ENCODE measurements at places on chromosomes 3 and 15.

DNA sequence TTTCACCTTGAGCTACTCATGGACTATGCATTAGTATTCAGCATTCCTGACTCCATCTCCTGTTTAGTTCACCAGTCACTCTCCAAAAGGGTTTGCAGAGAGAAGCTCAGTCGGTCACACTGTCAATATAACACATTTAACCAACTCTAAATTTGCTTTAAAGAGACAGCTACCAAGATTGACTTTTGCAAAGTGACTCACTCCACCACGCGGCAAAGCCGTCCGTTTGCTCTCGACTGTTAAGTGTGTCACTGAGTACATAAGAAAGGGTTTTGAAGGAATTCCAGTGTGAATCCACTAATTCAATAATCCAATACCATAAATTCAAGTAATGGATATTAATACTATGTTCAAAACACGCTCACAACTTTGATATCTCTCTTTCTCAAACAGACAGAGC is 1006.7 kb upstream of the NR2F2 start:
- no peak for DNase-seq

DNA sequence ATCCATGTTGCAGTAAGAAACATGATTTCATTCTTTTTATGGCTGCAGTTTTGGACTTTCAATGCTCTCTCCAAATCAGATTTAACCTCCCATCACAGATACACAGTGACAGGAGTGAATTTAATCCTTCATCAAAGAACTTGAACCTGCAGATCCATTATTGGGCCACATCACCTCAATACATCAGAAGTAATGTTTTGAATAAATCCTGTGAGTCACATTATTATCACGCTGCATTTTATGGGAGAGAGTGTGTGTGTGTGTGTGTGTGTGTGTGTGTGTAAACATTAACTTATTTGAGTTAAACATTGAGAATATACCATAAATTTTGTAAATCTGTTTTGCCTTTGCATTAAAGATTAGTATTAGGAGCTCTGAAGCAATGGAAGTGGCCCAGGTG is 316.7 kb downstream of the FOXP1 start:
- DNase-seq = no peak

GRCh38 chr3:64216274-64217147 is 8.8 kb downstream of the PRICKLE2 start:
- no peak for DNase-seq

DNA sequence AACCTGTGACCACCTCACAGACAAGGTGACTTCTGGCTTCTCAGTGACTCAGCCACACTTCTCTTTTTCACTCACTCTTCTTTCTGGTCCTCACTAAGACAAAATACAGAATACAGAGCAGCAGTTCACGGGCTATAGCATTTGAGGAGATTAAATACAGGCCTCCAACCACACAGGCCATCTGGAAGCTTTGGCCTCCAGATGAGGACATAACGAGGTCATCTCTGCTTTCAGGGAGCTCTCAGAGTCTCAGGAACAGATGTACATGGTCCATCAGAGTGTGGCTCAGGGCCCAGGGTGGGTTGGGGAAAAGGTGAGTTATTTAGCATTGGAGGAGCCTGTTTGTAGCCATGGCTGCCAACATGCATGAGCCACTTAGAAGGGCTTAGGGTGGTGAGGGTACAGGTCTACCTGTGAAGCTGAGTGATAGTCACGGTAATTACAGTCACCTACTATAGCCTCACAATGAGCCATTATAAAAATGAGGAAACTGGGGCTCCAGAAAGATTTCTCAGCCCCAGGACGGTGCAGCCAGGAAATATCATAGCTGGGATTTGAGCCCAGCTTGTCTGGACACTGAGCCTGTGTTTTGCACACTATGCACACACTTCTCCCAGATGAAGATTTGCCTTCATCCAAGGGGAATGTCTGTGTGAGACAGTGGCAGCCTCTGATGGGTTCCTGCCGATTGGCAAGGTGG is 159.8 kb upstream of the CTDSPL start:
- no peak for DNase-seq

- DNase-seq = no peak
Measured at GRCh38 chr3:12229146-12229851, 59.6 kb upstream of the PPARG start.

DNA sequence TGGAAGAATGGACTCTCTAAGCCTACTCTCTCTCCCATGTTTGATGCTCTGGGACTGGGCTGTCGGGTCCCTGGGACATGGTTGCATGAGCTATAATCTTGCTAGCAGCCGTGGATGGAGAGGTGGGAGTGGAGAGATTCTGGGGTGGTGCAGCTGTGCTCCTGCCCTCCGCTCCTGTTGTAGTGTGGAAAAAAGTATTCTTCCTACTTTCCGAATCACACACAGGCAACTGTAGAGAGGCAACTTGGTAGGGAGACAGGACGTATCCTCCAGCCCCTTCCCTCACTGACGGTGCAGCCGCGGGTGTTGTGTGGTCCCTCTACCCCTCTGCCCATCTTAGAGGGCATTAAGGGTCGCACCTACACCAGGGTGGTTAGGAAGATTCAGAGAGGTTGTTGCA is 281.4 kb upstream of the TLE3 start:
- DNase-seq = no peak

GRCh38 chr3:61863579-61863978 is 302.2 kb downstream of the PTPRG start:
- no peak for DNase-seq

GRCh38 chr3:45088543-45089358 is 57.4 kb downstream of the CDCP1 start:
- DNase-seq = no peak

- DNase-seq = no peak
Measured at GRCh38 chr3:10353661-10354360, 32.9 kb upstream of the SEC13 start.

GRCh38 chr3:195701042-195701915 is 19.5 kb upstream of the MUC20 start:
- no peak for DNase-seq

- DNase-seq = no peak
Measured at GRCh38 chr3:132669256-132669777, 9.2 kb downstream of the UBA5 start.

DNA sequence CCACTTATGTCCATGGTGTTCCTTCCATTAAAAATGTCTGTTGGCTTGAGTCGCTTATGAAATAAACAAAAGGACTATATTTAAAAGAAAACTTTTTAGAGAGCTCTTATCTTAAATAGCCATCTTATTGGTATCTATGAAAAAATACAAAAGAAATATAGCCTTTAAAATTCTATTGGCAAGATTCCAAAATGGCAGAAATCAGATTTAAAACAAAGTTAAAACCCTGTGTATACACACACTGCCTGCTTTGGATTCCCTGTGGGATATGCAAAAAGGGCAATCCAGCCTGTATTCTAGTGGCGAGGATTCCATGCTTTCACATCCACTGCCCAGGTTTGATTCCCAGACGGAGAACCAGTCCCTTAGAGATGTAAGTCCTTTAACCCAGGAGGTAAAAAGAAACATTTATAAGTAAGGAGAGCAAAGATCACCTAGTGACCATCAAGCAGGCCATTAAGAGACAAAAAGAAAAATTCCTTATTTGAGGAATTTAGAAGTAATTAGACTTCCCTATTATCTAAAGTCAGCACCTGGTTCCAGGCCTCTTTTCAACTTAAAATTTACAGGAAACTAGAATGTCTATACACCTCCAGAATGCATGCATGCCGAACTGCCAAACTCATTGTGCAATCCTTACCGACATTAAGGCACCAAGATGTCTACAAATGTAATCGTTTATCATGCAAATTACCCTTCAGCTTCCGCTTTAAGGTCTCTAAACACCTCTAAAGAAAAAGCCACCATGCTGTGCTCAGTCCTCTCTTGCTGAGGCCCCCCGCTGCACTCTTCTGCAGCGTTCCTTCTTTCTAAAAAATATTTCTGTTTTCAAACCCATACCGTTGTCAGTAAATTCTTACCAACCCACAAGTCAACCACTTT is 69.6 kb upstream of the STRIT1 start:
- no peak for DNase-seq

- no peak for DNase-seq
Measured at GRCh38 chr3:55639143-55639542, 152.0 kb upstream of the WNT5A start.

DNA sequence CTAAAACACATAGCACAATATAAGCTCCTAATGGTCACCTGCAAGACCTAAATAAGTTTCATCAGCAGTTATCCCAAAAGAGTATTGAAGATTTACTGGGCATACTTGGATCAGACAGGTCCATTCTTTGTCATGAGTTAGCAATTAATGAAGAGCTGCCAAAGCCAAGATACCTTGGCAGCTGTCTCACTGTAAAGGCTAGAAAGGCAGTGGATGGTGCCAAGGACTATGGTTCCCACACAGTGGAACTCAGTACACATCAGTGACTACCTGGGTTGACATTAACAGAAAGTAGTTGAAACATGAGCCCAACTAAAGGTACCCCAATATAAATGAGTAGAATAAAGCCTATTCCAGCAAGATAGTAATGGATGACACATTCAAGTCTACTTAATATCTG is 41.1 kb upstream of the TMCO5A start:
- DNase-seq = no peak

DNA sequence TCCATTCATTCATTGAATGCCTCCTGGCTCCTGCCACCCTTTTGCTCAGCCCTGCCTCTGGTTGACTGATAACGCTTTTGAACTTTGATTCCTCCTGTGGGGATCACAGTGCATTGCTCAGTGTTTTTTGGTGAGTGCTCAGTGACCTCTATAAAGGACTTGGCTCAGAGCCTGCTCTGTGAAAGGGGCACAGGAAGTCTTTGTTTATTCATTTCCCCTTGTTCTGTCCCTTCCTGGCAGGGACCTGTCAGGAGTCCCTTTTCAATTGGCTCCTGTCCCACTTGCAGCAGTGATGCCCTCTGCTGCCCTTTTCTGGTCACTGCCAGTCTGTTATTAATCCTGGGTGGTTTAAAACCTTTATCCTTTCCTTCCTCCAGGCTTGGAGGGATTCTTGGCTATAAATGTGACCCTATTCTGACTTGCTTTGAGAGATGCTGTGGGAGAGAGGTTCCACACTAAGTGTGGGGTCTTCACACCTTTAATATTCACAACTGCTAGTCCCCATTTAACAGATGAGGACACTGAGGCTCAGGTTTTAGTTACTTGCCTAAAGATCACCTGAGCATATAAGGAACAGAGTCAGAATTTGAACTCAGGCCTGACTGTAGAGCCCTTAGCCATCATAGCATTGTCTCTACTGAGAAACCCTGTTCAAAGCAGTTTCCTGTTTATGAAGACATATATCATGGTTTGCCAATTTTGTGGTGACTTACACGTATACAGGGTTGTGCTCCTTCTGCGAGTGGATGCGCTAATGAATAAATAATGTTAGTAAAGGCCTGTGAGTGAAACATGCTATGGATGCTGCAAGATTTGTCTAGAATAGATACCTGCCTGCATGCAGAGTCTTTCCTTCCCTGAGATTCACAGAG is 23.2 kb upstream of the TATDN2 start:
- no peak for DNase-seq

- no peak for DNase-seq
Measured at GRCh38 chr15:25052191-25052999, 97.6 kb downstream of the SNRPN start.

- DNase-seq = no peak
Measured at GRCh38 chr15:34709866-34710265, 44.9 kb downstream of the GJD2 start.

DNA sequence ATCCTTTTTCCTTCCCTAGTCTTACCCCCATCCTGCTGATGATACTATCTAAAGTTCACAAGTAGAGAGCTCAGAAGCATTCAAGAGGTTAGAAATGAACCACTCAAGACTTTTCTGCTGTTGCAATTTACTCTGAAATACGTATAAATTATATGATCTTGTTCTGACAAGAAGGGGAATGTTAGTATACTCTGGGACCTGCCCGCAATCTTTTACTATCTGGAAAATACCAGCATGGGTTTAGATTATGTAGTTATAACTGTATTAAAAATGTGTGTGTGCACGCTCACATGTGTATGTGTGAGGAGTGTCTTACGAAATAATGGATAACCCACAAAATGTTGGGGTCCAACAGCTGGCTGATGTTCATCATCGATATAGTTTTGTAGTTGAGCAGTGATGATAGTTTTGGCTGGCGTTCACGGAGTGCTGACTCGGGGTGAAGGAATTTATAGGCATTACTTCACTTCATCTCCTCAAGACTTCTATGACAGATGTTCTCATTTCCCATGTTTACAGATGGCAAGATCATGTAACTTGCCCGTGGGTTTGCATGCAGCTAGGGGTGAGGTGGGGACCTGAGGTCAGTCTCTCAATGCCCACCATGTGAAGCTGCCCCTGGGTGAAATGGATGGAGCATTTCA is 297.5 kb upstream of the LYSMD4 start:
- DNase-seq = no peak

DNA sequence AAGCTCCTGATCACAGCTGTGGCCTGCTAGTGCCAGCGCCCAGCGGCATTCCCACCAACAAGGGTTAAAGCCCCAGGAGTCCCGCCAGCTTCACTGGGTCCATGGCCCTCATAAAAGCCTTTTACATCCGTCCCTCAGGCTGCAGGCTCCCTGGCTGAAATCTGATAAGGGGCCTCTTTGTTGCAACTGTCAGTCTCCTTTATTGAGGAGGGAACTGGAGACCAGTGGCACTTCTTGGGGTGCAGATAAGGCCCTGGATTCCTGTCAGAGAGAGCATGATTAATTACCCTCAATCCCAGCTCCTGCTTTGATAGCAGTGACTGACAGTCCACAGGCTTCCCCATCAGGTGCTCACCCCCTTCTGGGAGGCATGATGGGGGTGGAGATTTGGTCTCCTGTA is 30.9 kb upstream of the CLK3 start:
- no peak for DNase-seq

- no peak for DNase-seq
Measured at GRCh38 chr3:167884481-167884880, 149.0 kb downstream of the SERPINI1 start.

GRCh38 chr3:159123877-159124276 is 322.0 kb downstream of the MFSD1 start:
- DNase-seq = no peak

GRCh38 chr3:12916159-12916558 is 74.8 kb upstream of the RPL32 start:
- no peak for DNase-seq

- no peak for DNase-seq
Measured at GRCh38 chr15:40334941-40335795, 5.6 kb downstream of the CCDC9B start.

- no peak for DNase-seq
Measured at GRCh38 chr15:40955930-40956540, 2.8 kb downstream of the CHAC1 start.

GRCh38 chr15:46576646-46577395 is 942.0 kb downstream of the SQOR start:
- peak; percentile 13 for DNase-seq
